Vagina (tissue), 2 donors: ENCODE measurements at places on chromosomes 16 and 17.

GRCh38 chr16:2284797-2285576 lies 17.1 kb upstream of the RNPS1 start:
- DNase-seq: no peak

DNA sequence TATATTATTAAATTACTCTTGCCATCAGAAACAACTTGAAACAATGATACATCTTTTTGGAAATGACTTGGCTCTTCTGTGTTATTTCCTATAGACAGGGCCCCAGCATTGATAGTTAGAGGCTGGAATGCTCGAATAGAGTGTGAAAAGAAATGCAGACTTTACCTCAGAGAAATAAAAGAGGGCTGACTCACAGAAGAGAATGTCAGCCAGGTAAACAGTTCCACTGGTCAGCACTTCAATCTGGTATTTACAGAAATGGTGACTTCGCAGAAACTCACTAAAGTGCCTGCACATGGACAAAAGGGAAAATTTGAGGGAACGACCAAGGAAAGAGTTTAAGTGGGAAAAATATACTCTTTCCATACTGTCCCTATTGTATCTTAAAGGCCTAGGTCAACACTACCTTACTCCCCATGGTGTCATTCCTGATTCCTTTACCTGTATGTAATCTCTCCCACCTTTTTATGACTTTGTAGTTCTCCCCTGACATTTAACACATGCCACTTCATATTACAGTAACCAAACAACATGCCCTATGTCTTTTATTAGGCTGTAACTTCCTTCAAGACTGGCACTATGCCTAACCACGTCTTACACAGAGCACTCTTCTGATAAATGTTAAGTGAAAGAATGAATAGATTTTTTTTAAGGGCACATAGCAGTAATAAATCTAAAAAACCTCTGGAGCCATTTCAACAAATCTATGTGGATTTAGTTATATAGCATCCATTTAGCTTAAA lies 36.7 kb downstream of the AKAP10 start:
- DNase-seq: no peak

GRCh38 chr16:17962726-17963125 lies 373.8 kb downstream of the NPIPA8 start:
- no peak for DNase-seq

DNA sequence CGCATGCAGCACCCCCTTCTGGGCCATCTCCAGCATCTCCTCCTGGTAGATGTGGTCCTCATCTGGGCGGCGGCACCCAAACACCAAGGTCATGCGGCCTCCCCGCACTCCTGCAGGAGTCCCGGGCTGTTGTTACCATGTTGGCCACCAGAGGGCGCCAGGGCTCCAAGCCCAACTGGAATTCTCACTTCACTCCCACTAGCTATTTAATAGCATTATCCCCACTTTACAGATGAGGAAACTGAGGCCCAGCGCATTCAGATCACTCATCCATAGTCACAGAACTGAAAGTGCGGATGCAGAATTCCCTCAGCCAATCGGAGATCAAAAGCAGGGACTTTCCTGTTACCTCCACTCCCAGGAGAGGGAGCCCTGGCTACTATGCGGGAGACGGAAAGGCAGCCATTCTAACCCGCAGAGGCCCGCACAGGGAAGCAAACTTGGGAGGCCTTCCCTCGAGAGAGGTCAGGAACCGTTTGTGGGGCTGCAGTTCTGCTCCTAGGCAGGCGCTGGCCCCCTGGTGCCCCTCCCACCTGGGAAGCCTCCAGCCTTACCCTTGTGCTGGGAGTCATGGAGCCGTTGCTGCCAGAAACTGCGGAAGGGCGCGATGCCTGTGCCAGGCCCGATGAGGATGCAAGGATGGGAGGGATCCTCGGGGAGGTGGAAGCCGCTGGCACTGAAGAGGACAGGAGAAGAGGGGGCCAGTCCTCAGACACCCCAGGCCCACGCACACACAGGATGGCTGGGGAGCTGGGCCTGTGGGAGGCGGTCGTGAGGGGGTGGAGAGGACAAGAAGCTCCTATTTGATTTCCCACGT lies 40.1 kb downstream of the NOS2 start:
- no peak for DNase-seq

- DNase-seq: no peak
These were observed 906 bp upstream of the FOXL1 start for GRCh38 chr16:86577314-86577971.

DNA sequence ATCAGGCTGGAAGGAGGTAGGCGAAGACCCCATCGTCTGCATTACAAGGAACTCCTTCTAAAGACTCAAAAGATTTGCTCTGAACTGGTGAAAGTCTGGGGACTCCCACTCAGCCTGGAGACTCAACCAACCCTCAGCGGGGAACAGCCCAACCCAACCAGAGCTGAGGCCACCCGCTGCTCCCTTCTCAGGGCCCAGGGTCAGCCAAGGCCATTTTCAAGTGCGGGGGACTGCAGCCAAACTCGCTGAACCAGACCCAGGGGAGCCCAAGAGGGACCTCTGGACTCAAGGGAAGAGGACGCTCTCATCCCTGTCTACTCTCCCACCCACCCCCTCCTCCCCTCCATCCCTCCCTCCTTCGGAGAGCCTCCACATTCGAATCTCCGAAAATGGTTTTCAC lies 24.1 kb downstream of the XYLT1 start:
- DNase-seq: no peak

DNA sequence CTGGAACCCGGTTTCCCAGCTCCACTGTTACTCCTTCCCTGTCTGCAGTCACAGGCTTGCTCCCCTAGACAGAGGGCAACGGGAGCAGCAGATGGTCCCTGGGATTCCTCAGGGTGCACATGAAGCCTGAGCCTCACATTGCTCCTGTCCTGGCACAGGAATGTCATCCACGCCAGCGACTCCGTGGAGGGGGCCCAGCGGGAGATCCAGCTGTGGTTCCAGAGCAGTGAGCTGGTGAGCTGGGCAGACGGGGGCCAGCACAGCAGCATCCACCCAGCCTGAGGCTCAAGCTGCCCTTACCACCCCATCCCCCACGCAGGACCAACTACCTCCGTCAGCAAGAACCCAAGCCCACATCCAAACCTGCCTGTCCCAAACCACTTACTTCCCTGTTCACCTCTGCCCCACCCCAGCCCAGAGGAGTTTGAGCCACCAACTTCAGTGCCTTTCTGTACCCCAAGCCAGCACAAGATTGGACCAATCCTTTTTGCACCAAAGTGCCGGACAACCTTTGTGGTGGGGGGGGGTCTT lies 1.6 kb upstream of the DECR2 start:
- no peak for DNase-seq

- no peak for DNase-seq
These were observed 293.6 kb upstream of the CDH11 start for GRCh38 chr16:65415460-65415859.

DNA sequence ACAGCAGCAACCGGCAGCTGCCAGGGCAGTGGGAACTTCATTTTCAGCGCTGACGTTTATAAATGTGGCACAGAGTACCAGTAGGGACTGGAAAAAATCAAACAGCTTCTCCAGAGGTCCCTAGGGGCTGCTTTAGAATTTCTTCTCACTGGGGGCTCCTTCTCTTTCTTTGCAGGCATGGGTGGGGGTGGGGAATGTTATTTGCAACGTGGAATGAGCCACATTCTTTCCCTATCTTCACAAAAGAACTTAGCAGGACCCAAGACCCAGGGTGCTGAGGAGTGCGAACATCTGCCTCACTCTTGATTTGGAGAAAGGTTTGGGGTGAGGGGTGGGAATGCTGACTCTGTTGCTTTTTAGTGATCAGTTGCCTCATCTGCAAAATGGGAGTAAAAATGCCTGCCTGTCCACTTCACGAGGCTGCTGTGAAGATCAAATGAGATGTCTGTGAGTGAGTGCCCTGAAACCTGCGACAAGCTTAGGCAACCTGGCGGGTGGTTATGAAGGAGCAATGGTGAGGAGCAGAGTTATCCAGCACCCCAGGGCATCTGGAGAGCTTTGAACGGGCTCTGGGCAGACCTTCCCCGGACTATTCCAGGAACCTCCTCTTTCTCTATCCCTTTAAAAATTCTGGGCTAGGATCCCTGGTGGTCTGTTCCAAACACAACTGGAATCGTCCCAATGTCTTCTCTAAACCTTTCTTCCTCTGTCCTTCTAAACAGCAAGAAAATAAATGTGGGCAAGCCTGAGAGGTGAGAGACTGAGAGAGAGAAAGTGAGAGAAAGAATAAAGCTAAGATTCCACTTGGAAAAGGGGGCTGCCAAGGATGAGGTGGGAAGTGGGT lies 10.7 kb upstream of the PIPOX start:
- no peak for DNase-seq

- DNase-seq: no peak
These were observed 78.2 kb downstream of the CCDC182 start for GRCh38 chr17:57666946-57667345.

DNA sequence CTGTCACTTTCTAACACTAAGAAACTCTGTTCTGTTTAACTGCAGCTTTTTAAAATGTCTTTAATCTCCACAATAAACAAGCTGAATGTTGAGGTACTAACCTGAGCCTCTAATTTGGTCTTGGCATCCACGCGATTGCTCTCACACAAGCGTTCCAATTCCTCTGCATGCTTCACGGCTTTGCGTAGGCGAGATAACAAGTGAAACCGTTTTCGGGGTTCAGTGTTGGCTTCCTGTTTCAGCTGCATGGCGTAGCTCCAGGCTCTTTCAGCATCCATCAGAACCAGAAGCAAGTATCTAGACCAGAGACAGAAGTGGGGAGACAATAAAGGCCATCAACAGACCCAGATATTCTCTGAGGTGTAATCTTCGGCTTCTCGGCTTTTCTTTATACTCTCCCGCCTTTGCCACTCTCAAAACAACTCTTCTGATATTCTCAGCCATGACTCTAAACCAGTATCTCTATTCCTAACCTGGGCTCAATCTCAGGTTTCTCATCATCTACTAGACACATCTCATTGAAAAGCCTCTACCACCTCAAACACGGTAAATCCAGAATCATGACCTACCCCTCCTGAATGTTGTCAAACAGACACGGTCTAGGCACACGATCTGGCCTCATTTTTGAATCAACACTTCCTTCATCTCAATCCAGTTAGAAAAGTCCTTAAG lies 8.3 kb downstream of the SRP68 start:
- DNase-seq: no peak
